ENCODE measurements at places on chromosomes 1 and 21.
A peak's percentile ranks its signal among the peaks of the same experiment; 100 is the strongest.

- peak; percentile 39 for DNase-seq
Measured at GRCh38 chr1:103900005-103900404, 150.3 kb downstream of the AMY1C start.

- no peak for DNase-seq
Measured at GRCh38 chr1:1365875-1366698, 7.7 kb upstream of the MXRA8 start.

- peak; percentile 66 for DNase-seq
Measured at GRCh38 chr1:235246022-235246948, 81.7 kb downstream of the ARID4B start.

DNA sequence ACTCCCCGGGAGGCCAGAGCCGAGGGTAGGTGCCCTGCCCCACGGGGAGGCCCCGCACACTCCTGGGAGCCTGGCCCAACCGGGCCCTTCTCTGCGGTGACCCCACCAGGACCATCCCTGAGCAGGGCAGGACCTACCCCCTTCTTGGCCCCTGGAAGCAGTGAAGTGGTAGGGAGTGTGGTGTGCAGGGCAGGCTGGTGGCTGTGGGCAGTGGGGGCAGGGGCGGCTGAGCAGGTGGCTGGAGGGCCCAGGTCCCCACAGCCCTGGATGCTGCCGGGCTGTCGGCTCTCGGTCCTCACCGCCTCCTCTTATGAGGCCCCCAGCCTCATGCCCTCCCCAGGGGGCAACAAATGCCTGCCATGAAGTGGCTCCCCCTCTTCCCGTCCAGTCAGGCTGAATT is 19.5 kb downstream of the PLCH2 start:
- no peak for DNase-seq

DNA sequence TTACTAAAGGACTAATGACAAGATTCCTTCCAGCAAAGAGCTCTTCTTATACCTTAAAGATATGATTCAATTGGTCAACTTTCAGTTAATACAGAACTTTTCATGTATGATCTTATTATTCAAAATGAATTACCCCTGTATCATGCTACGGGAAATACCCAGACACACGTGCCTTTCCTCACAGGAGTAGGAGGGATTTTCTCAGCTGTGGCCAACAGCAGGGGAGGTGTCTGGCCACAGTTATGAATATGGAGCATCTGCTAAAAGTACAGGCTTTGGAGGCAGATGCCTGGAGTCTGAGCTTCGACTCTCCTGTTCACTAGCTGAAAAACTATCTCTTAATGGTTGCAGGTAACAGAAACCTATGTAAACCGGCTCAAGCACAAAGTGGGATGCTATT is 53.6 kb downstream of the KIAA1614 start:
- DNase-seq: no peak

DNA sequence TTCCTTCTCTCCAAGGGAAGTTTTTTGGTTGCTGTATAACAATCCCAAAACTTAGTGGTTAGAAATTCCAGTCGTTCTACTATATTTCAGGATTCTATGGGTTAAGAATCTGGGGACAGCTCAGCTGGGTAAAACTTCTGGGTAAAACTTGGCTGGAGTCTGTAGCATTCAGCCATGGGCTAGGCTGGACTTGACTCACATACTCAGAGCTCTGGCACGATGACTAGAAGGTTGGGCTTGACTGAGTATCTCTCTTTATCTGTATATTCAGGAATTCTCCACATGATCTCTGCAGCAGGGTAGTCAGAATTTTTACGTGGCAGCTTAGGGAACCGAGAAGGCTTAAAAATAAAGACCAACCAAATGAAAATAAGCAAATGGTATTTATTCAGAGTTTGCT is 28.2 kb upstream of the HRNR start:
- DNase-seq: no peak

DNA sequence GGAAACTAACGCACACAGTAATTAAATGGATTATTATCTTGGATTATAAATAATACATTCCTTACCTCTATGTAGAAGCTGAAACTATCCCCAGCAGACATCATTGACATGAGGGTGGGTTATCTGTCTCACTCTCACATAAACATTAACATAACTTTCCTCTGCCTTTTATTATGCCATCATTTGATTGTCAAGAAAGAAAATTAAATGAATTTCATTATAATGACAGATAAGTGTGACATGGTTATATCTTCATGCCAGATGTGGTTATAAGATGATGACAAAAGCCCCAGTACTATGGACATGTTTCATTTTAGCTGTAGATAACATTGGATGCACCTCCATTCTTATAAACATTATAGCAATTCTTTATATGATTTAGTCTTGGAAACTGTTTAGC is 476.5 kb downstream of the KCNT2 start:
- DNase-seq: no peak

DNA sequence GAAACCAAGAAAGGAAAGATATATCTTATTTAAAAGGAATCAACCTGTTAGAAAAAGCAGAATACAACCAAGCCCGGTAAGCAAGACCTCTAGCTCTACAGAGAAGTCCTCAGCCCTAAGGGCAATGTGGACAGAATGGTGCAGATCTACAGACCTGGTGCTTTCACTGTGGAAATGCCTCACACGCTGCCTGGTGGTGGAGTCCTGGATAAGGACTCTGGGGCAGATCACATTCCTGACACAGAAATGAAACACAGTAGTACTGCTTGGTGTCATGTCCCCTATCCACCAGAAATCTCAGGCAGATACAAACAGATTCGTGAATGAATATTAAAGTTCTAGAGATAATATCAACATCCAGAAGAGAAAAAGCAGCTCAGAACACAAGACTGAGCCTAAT is 6.8 kb downstream of the CNN3 start:
- no peak for DNase-seq

GRCh38 chr1:25871704-25872494 is 3.6 kb downstream of the PAQR7 start:
- no peak for DNase-seq

GRCh38 chr21:46366966-46367365 is 43.0 kb downstream of the PCNT start:
- no peak for DNase-seq

DNA sequence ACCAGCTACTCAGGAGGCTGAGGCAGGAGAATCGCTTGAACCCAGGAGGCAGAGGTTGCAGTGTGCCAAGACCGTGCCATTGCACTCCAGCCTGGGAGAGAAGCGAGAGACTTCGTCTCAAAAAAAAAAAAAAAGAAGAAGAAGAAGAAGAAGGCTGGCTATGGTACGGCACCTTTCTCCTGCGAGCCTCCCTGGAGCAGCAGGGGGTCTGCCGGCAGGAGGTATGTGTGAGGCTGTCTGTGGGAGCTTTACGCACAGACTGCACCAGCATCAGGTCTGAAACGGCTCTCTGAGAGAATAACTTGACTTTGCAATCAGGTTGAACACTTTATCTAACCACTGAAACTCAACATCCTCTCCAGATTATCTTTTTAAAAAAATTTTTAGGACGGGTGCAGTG is 44.9 kb downstream of the CLSTN1 start:
- DNase-seq: no peak
